ENCODE measurements at places on chromosomes 1 and 21. TPM values are rescaled to one million over a fixed set of nuclear protein-coding genes. Genes with fewer than 3 reads are reported as not detected.

- H3K4me1 ChIP-seq = no peaks in the 10 kb centered on the region
- no peak overlapping the region for H3K4me3 ChIP-seq
- H3K27me3 ChIP-seq = peaks cover 18% of the 10 kb centered on the region
- H3K27ac ChIP-seq = no peak overlapping the region
- no peak for DNase-seq
Observed at GRCh38 chr1:165532053-165532452, 11.7 kb upstream of the LRRC52 start.

GRCh38 chr1:23527366-23527765, 3.7 kb downstream of the E2F2 start:
- DNase-seq = no peak
- H3K4me3 ChIP-seq = peak overlapping the region; percentile 87
- peaks cover 7% of the 10 kb centered on the region for H3K36me3 ChIP-seq
- peaks cover 68% of the 10 kb centered on the region for H3K4me1 ChIP-seq
- H3K27ac ChIP-seq = peak overlapping the region; percentile 86

DNA sequence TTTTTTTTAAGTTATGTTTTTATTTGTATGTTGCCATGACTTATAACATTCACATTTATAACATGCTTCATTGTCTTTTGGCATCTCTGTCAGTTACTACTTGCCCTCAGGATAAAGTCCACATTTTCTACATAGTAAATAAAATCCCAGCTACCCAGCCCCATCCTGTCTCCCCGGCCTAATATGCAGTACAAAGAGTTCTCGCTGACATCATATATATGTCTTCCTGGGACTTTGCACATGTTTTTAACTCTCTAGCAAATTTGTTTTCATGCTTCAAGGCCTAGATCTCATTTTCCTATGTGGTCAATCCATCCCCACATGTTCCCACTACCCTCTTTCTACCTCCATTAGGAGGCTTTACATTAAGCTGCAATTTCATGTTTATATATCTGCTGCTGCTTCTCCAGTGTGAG, 33.0 kb upstream of the IVNS1ABP start:
- no peaks in the 10 kb centered on the region for H3K27me3 ChIP-seq
- no peak overlapping the region for H3K4me3 ChIP-seq
- H3K4me1 ChIP-seq = peaks cover 15% of the 10 kb centered on the region
- H3K36me3 ChIP-seq = peaks cover 2% of the 10 kb centered on the region
- DNase-seq = no peak
- no peak overlapping the region for H3K27ac ChIP-seq

- no peak overlapping the region for H3K4me3 ChIP-seq
- no peaks in the 10 kb centered on the region for H3K36me3 ChIP-seq
- H3K4me1 ChIP-seq = no peaks in the 10 kb centered on the region
Observed at GRCh38 chr1:100597061-100597741, 59.3 kb downstream of the GPR88 start.

The FCRLB gene
- not detected for total RNA-seq
